Left colon (tissue), 2 donors: ENCODE measurements at places on chromosomes 6 and 20. TPM values are rescaled to one million over a fixed set of nuclear protein-coding genes. Genes with fewer than 3 reads are reported as not detected.

- no peak for DNase-seq
Measured at GRCh38 chr6:93886416-93886815, 467.1 kb upstream of the EPHA7 start.

GRCh38 chr20:48823960-48824498 is 3.8 kb downstream of the PREX1 start:
- no peak for DNase-seq

DNA sequence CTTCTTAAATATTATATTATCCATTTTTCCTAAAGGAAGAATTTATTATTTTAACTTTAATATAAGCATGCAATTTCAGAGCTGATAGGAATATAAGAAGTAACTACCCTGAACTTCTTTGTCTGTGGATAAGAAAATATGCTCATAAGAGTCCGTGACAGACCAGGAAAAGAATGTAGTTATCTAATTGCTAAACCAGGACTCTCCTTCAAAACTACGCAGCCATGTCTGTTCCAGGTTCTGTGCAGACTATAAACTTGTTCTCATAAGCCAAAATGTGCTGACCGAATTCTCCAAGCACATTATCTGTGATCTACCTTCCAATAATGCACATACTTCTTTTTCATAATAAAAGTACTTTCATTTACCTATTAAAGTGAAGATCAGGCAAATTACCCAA is 116.5 kb downstream of the TRDN start:
- DNase-seq, result no peak

DNA sequence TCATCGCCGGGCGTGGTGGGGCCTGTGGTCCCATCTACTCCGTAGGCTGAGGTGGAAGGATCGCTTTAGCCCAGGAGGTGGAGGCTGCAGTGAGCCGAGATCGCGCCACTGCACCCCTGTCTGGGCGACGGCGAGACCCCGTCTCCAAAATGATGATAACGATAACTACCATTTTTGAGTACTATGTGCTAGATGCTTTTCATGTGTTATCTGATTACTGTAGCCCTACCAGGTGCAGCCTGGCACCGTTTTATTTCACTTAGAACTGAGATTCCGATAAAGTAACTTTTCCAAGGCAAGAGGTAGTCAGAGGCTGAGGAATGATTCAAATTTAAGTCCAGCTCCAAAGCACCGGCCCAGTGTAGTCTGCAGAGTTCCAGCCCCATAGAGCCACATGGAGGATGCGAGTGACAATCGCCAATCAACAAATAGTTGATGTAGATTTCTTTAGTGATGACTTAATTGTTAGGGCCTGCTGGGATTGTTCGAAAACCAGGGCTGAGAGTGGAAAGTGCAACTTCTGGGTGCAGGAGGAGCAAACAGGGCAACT is 727 bp downstream of the ERMARD start:
- DNase-seq, result no peak

DNA sequence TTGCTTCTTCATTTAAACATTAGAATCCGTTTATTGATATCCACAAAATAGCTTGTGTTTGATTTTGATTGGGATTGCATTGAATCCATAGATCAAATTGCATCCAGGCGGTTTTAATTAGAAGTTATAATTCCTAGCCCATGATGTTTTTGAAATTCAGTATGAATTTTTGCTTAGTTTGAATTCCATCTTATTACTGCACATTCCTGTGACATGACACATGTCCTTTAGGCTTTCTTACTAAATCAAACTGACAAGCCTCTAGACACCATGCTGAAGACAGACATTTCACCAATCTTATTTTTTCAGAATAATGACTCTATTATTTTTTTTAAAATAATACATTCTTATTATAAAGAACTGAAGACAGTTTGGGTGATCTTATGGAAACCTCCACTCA is 21.4 kb upstream of the PI16 start:
- DNase-seq, result no peak

- no peak for DNase-seq
Measured at GRCh38 chr6:2839982-2840748, 1.5 kb downstream of the SERPINB1 start.

DNA sequence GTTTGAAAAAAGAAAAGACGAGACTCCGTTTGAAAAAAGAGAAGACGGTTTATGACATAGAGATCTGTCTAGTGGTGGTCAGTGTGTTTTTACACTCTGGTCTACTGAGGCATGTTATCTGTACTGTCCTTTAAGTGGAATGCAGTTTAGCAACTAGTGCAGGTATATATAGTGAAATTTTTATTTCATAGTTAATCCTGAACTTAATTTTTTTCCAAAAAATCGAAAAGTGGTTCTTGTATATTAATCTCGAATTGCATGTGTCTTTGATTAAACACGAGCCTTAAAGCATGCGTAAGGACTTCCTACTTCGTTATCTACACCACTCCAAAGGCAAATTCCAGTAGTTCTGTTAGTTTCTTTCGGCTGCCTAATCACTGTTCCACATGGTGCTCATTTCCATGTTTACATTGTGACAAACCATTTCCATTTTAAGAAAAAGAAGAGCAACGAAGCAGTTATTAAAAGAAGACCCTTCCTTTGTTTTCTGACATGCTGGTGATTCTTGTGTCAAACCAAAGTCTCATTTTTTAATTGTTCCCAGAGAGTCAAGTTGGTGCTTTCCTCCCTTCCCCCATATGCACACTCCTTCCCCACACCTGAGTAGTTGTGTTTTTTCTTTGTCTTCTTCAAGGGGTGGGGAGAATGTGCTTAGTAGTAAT is 2.3 kb downstream of the SNX9 start:
- no peak for DNase-seq

GRCh38 chr6:23031986-23032385 is 462.6 kb downstream of the HDGFL1 start:
- DNase-seq, result no peak

- DNase-seq, result no peak
Measured at GRCh38 chr6:111990214-111990613, 63.7 kb upstream of the CCN6 start.

DNA sequence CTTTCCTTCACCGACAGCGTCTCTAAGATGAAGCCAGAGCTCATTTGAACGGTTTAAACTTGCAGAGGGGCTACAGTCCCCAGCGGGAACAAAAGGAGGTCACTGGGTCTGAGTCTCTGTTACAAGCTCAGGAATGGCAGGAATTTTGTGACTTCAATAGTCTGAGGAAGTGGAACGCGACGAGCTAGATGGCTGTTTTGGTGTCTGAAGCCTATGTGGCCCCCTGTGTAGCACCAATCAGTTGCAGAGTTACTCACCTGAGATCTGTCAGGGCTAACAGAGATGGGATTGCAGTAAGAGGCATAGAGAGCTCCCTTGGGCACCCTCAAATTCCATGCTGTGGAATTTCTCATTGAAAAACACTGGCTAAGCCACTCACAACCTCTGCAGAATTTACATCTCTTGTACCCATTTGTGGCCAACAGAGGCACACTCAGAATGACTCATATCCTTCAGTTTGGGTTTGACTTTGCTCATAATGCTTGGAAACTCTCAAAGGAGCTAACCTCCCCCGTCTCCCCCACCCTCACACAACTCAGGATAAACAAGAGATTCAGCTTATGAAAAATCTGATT is 7.1 kb upstream of the TCP11 start:
- no peak for DNase-seq

GRCh38 chr6:126210398-126211075 is 129.4 kb upstream of the CENPW start:
- DNase-seq, result no peak

- no peak for DNase-seq
Measured at GRCh38 chr20:62968378-62969178, 16.1 kb downstream of the SLC17A9 start.

- DNase-seq, result no peak
Measured at GRCh38 chr20:38604873-38605303, 3.3 kb downstream of the ARHGAP40 start.

- DNase-seq, result peak; percentile 79
Measured at GRCh38 chr20:17504898-17505635, 26.1 kb downstream of the BFSP1 start.

DNA sequence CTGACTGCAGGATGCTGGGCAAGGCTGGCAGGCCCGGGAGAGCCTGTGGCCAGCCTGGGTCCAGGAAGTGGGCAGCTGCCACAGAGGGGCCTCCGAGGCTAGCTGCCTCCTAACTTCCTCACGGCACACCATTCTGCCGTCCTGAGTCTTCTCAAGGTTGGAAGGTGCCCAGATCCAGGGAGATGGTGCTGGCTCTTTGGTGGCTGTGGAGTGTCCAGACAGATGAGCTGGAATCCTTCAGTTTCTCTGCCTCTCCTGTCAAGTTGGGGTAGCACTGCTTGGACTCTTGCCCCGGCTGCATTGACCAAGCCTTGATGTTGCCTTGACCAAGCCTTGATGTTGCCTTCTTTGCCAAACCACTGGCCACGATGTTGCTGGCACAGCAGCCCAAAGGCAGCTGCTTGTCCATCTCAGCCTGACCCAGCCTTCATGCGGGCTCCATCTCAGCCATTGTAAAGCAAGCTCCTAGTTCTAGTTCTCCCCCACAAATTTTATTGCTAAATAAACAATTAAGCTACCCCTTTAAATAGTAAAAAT is 75.1 kb upstream of the AFDN start:
- no peak for DNase-seq

DNA sequence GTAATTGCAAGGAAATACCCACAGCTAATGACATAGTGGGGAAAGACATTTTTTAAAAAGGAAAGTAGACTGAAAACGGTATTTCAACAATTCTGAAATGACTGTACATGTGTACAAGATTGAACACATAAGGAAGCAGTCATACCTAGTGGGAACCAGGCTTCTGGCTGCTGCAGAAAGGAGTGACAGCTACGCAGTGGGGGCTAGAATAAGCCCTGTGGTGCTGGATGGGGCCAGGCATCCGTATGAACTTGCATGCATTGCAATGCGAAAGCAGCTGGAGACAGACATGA is 54.9 kb upstream of the GPR31 start:
- DNase-seq, result no peak

DNA sequence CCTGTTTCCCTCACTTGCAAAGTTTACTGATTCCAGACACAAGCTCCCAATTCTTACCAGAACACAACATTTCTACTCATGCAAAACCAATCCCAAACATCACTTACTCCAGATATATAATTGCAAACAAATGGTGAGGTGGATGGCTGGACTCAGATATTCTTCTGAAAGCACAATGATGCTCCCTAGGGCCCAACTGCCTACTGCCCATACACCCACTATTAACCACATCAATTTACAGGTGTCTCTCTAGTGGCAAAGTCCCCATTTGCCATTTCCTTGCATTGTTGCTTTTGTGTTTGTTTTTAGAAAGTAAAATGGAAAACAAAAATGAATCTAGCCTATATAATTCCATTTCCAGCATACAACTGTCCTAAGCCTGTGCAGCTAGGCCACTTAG is 320.9 kb upstream of the PRDM1 start:
- DNase-seq, result no peak

DNA sequence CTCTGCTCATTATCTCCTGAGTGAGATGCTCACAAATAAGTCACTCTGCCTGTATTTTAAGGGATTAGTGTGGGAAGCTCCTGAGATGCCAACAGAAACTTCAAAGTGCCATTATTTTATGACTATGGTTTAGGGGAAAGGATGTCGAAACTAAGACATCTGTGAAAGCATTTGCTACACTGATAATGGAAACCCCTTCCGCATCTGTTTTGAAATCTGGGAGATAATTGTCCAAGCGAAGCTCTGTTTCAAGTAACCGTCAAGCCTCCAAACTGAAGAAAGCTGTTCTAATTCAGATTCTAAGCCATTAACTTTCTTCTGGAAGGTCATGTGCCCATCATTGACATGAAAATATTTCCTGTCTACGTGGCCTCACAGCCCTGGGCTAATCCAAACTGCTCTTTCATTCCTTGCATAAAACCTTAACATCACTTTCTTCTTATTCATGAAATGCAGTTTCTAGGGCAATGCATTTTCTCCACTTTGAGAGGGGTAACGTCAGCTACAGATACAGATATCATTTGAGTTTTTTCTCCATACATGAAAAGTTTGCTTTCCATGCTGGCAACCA is 932.0 kb downstream of the C6orf118 start:
- no peak for DNase-seq

DNA sequence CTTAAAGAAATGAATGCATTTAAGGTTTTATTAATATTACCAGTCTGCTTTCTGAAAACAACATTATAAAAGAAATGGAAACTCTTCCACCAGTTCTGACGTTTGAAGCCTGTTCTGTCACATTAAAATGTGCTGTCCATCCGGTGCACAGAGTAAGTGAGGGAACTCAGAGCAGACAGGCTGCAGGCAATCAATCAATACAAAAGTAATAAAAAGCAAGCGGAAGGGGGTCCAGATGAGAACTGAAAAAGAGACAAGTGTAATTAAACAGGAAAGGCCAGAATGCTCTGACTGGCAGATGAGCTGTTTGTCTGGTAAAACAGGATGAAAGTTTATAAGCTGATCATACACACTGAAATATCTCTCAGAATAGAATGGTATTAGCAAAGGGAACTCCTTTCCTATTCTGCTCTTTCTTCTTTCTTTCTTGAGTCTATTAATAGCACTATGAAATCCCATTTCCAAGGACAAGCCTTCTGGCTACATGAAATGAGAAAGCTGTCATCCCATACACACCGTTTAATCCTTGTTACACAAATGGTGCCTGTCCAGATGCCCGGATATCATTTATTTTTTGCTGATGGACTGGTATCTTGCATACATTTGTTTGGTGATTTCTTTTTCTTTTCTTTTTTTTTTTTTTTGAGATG is 94.3 kb downstream of the RAMACL start:
- no peak for DNase-seq

PDYN gene
- not detected for total RNA-seq

CHMP4B gene
- 166 TPM for total RNA-seq

SH3BGRL2 gene
- total RNA-seq, result 157 TPM

STK38 gene
- total RNA-seq, result 66.0 TPM

BPIFA1 gene
- total RNA-seq, result not detected

TRDN gene
- not detected for total RNA-seq

GSS gene
- total RNA-seq, result 112 TPM

FHL5 gene
- total RNA-seq, result 3.4 TPM

TREM1 gene
- total RNA-seq, result not detected

CTAGE9 gene
- not detected for total RNA-seq

MTO1 gene
- total RNA-seq, result 20.3 TPM

PXDC1 gene
- total RNA-seq, result 4.3 TPM

GPX5 gene
- not detected for total RNA-seq

ADGB gene
- 1.5 TPM for total RNA-seq

PLN gene
- total RNA-seq, result 2.7 TPM

TBXT gene
- total RNA-seq, result not detected

FLRT3 gene
- total RNA-seq, result 4.2 TPM

CST7 gene
- 1.8 TPM for total RNA-seq
